Common myeloid progenitor, CD34-positive (primary cell): ENCODE measurements at places on chromosomes 11 and 22.

DNA sequence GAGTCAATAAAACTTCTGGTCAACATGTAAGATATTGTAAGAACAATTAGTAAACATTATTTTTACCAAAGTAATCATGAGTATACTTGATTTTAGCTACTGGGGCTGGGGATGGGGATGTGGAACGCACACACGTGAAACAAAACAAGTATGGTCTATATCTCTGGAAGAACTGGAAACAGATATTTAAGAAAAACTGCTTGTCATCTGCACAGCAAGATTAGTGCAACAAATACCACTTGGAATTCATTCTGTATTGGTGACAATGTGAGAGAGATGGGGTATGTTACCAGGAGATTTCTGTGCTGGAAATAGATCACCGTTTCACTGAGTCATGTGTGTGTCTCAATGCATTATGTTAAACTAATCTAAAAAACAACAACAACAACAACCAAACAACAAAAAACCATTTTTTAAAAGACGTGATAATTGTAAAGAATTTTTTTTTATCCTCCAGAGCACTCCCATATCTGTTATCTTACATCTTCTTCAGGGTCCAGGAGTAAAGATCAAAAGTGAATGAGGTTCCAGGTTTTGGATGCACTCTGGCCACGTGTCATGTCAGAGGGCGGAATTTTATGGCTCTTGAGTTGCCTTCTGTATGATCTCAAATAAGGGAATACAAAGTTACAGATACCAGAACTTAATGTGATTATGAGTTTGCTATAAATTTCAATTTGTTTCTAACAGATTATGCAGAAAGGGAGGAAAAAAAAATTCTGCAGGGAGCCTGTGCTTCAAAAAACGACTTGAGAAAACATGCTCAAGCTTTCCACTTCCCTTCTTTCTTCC is 153.0 kb downstream of the BBOX1 start:
- DNase-seq: no peak

- DNase-seq: peak; percentile 75
Observed at GRCh38 chr22:27879923-27880322, 39.1 kb downstream of the PITPNB start.

GRCh38 chr11:28636566-28636965 is 528.4 kb downstream of the METTL15 start:
- no peak for DNase-seq

GRCh38 chr11:14954581-14954980 is 17.6 kb downstream of the CALCA start:
- DNase-seq: no peak

DNA sequence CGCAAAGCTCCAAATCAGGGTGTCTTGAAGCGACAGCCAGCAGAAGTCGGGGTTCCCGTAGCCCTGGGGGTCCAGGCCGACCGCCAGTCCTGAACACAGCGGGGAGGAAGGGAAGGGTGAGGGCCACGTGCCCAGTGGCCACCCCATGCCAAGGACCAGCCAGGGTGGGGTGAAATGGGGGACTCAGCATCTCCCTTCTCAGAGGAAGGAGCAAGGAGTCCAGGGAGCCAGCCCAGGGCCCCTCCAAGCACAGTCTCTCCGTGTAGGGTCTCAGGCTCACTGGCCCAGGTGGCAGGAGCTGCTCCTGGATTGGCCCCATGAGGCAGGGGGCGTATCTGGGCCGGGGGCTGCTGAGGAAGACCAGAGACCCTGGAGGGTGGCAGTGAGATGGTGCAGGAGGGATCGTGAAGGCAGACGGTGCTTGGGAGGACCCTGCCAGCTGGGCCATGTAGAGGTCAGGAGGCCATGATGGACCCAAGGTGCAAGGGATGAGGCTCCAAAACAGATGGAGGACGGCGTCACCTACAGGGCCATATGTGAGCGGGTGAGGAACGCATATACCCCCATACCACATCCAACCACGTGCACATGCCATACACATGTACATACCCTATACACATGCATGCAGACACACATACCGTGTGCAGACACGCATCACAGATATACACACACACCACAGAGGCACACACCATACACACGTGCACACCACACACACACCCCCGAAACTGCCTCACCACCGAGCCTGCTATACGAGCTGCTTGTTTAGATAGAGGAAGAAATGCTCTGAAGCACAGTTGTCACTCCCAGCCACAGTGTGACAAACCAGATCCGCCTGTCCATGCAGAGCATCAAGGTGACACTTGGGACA is 34.4 kb downstream of the TRMU start:
- no peak for DNase-seq
